Effector CD4-positive, alpha-beta T cell (primary cell): ENCODE measurements at places on chromosomes 2 and 18.

- no peak for DNase-seq
These were observed 47.2 kb downstream of the FAM124B start for GRCh38 chr2:224354632-224355211.

DNA sequence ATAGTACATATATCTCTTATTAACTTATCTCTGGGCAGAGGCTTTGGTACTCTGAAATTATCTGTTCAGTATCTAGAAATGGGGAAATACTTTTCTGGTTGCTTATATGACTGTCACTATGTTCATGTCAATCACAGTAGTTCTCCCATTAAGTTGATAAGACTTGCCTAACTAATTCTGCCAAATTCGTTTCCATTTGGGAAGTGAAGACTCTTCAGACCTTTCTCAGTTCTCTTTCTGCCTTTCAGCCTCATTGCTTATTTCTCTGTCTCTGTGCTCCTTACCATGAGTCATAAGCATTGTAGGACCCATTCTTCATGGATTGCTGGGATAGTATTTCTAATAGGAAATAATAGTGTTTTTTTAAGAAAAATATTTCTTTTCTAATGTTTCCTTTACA is 113.5 kb downstream of the PHLPP1 start:
- no peak for DNase-seq

- DNase-seq, result no peak
These were observed 375.0 kb upstream of the ZEB2 start for GRCh38 chr2:144894612-144895599.

- DNase-seq, result no peak
These were observed 23.3 kb downstream of the LDLRAD4 start for GRCh38 chr18:13241893-13242175.

- no peak for DNase-seq
These were observed 20.8 kb downstream of the LHCGR start for GRCh38 chr2:48734576-48735303.
